Esophagus squamous epithelium (tissue), 5 donors: ENCODE measurements at places on chromosomes 5 and 9. TPM values are rescaled to one million over a fixed set of nuclear protein-coding genes. Genes with fewer than 3 reads are reported as not detected.

DNA sequence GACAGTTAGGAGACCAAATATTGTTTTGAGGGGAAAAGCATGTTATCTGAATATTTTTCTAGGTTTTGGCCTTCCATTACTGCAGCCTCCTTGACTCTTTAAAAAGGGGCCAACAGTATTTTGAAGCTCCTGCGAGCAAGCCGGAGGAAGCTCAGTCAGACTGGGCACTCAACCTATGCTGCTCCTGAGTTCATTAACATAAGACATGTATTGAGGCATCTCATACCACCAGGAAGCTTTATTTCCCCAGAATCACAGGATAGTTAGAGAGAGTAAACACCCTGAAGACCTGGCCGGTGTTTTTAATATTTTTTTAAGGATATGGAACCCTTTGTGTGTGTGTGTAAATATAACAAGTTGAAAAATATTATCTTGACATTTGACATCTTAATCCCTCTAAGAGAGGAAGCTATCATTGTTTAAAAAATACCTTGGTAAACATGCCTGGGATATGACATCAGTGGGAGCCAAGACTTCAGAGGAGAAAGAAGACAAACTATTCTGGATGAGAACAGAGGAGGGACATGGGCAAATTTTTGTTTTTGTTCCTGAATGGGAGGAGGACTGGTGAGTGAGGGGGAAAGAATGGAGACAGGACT is 139.3 kb upstream of the SLIT3 start:
- DNase-seq = no peak

GRCh38 chr9:134556531-134557068 is 85.0 kb upstream of the COL5A1 start:
- no peak for DNase-seq

- DNase-seq = no peak
Observed at GRCh38 chr9:131609099-131609830, 63.9 kb downstream of the PRRT1B start.

DNA sequence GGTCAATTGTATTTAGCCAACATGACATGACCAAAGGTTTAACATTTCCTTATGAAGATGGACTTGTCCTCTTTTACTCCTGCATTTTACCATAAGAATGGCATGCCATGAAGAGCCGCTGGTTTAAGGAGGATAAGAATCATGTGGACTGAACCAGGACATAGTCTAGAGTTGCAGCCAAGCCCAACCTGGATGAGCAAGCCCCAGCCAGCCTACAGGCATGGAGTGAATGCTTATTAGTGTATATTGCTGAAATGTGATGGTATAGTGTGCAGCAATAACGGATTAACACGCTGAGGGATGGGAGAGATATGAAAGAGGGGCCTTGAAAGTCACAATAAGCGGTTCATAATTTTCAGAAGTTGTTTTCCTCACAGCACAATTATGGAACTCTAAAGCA is 523.2 kb downstream of the NTRK2 start:
- DNase-seq = no peak

DNA sequence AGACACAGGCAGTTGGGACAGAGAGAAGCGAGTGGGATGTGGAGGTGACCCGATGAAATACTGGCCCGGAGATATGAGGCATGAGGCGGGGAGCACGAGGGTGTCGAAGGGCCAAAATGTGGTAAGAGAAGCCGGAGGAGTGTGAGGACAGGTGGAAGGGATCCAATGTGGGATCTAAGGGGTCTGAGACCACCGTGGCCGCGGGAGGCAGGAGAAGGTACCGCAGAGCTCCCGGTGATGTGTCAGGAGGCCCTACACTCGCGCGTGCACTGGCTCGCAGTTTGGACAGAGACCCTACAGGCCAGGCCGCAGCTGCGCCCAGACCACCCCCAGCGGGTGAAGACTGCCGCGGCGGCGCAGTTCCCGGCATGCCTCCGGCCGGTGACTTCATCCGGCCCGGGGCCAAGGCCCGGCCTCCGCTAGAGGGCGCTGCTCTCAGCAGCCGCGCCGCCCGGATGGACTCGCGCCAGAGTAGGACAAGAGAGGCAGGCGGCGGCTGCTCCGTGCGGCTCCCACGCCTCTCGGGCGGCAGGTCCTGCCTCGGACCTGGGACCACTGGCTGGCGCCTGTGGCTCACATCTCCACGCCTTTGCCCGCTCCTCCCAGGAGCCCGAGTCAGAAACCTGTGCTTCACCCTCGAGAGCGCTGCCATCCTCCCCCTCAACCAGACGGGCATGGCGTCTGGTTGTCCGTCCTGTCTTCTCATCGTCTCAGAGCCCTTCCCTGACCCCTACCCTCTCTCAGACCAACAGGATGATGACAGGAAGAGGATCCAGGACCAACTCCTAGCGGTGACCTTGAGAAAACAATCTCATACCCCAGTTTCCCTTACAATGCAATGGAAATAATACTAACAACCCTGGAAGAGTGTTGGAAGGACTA is 35.4 kb upstream of the STING1 start:
- DNase-seq = peak; percentile 32

DNA sequence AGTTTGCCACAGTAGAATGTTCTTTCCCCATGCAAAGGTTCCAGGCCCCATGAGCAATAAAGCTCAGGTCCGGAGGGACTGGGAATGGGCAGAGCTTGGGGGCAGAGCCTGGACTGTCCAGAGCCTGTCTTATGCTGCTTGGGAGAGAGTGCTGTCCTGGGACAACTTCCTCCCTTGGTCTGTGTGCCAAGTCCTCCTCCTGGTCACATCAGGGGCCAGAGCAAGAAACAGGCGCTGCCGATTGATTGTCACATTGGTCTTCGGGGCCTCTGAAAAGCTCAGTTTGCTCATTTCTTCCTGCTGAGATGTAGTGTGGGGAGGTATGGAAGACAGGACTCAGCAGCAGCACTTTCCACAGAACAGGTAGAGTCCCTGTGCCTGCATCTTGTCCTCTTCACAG is 54.0 kb upstream of the FCN1 start:
- no peak for DNase-seq

DNA sequence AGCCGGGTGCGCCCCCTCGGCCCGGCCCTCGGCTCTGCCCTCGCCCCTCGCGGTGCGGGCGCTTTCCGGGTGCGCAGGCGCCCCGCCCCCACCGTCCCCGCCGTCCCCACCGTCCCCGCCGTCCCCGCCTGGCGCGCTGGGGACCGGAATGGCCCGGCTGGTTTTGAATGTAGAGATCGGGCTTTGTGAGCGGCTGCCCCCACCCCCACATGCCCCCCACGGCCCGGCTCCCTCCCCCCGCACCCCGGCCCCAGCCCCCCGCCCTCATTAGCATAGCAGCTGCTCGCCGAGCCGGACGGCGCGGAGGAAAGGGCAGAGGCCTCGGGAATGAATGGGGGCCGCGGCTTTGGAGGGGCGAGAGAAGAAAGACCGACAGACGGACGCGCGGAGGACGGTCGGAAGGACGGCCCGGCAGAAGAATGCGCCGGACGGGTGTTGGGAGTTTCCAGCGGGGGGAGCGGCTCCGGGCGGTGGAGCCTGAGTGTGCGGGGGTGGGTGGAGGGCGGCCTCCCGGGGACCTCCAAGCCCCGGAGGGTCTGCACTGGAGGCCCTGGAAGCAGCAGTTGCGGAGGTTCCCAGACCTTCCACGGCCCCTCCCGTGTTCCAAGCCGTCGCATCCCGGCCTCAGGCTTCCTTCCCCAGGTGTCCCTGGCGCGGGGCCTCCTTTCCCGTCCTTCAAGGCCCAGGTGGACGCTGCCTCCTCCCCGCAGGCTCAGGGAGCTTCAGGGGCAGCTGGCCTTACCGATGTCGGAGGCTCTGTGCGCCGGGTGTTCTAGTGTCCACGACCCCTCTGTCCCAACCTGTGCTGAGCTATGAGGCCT is 6.0 kb downstream of the NRARP start:
- DNase-seq = no peak

DNA sequence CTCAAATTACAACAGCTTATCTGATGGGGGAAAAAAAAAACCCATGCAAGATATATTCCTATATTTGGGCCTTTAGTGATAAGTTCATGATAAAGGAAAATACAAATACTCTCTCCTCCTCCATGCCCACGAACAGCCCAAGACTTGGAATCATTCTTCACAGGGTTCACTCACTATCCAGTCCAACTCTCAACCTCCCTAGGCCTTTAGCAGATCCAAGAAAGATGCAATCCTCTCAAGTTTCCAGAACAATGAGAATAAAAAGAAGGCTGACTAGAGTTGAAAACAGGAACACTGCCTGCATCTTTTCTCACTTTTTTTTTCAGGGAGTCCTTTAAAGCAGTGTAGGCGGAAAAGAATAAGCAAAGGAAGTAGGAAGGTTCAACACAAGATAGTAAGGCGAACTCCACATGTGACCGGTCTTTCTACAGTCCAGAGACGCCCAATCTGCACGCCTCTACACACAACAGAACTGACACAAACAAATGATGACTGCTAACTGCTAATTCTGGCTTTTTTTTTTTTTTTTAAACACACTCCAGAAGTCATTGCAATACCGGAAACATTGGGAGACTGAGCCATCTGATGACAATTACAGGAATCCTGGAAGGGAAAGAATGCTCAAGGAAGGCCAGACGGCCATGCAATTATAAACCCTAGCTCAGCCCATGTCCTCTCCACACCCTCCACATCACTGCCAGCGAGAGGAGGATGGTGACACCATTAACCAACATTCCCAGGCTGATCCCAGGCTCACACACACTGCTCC is 75.4 kb downstream of the BNC2 start:
- DNase-seq = no peak

DNA sequence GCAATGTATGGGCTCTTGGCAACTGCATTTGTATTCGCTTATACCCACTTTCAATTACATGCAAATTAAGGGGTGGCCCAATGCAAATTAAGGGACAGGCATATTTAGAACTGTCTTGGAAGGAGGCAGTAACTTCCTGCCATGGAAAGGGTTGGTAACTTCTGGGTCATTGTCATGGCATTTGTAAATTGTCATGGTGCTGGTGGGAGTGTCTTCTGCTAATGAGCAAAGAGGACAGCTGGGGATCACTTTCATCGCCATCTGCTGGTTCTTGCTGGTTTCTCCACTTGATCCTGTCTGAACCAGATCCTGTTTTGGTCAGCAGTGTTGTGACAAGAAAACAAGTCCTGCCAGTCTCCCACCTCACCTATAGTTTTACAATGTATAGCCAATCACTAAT is 23.3 kb upstream of the UGT3A2 start:
- DNase-seq = no peak

DNA sequence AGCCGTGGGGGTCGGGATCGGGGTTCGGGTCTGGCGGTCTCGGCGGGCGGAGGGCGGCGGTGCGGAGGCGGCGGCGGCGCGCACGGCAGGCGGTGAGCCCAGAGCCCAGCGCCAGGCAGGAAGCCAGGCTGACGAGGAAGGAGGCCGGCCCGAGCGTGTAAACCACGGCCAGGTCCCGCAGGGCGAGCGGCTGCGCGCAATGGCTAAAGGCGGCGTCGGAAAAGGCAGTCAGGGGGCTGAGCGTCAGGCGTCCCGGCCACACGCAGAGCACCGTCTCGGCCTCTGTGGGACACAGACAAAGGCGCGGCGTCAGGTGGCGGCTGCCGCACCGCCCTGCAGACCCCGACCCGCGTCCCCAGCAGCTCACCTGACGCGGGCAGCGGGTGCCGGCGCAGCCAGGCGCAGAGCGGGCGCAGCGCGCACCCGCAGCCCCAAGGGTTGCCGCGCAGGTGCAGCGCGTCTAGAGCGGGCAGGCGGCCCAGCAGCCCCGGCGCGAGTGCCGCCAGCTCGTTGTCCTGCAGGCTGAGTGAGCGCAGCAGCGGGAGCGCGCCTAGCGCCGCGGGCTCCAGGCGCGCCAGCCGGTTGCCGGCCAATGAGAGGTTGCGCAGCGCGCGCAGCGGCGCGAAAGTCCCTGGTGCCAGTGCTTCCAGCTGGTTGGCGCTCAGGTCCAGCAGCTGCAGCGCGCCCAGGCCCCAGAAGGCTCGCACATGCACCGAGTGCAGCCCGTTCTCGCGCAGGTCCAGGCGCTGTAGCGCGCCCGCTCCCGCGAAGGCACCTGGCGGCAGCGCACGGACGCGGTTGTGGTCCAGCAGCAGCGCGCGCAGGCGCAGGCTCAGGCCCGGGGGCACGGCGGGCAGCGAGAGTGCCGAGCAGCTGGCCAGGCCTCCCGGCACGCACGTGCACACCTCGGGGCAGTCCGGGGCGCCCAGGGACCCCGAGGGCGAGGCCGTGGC is 671 bp downstream of the LRRC26 start:
- no peak for DNase-seq

- DNase-seq = no peak
Observed at GRCh38 chr5:100889165-100889743, 13.8 kb downstream of the ST8SIA4 start.

- no peak for DNase-seq
Observed at GRCh38 chr5:96978812-96979449, 43.1 kb downstream of the LNPEP start.

DNA sequence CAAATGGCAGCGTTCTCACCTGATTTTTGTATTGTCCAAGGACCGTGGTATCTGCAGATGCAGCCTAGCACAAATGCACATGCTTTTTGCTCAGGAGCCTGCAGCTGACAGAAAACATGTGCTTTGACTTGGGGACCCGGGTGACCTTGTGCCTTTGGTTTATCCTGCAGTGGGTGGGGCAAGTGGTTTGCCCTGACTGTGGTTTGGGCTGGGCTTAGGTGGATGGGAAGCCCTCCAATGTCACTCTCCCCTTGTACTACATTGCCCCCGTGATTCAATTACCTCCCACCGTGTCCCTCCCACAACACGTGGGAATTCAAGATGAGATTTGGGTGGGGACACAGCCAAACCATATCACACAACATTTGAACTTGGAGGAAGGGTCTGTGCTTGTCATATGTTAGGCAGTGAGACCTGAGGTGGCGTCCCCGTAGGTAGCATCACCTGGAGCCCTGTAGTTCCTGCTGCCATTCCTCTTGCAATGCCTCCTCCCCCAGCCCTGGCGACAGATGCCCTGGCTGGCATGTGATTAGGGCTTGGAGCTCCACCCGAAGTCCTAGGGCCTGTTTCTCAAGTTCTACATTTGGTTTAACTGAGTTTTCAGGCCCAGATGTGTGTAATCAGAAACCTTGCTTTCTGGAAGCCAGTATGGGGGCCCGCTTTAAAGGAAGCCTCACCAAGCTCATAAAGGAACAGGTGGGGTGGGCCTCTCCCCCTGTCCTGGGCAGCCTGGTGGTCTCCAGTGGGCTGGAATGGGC is 2.1 kb downstream of the ANKRD33B start:
- DNase-seq = no peak

GRCh38 chr5:43312699-43313034 is 545 bp downstream of the HMGCS1 start:
- no peak for DNase-seq

- no peak for DNase-seq
Observed at GRCh38 chr5:144048259-144048856, 122.1 kb downstream of the YIPF5 start.

DNA sequence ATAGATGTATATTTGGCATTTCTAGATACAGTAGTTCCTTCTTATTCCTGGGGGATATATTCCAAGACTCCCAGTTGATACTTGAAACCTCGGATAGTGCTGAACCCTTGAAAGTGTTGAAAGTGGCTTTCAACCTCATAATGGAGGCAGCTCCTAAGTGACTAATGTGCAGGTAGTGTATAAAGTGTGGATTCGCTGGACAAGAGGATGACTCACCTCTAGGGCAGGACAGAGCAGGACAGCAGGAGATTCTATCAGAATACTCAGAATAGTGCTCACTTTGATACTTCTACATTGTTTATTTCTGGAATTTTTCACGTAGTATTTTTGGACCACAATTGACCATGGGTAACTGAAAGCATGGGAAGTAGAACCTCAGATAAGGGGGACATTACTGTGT is 1138.9 kb upstream of the WWC1 start:
- DNase-seq = no peak

GRCh38 chr9:38384990-38385848 is 7.3 kb upstream of the ALDH1B1 start:
- no peak for DNase-seq

The HSPB3 gene
- total RNA-seq = 14.1 TPM

The CNTLN gene
- 8.2 TPM for total RNA-seq

The CKMT2 gene
- not detected for total RNA-seq

The DIPK1B gene
- total RNA-seq = 6.3 TPM
